Left colon (tissue), 2 donors: ENCODE measurements at places on chromosomes 5 and 9.
A peak's percentile ranks its signal among the peaks of the same experiment; 100 is the strongest.

- no peak for DNase-seq
These were observed 78.6 kb upstream of the KLF9 start for GRCh38 chr9:70493029-70493428.

- DNase-seq, result no peak
These were observed 345.2 kb downstream of the ZSWIM6 start for GRCh38 chr5:61677220-61677619.

GRCh38 chr5:150778517-150779396 lies at the start of gene SMIM3:
Gene SMIM3 (plus strand): TSS chr5:150778757. CDS start chr5:150795441, 16,684 bp downstream.
- peak; percentile 82 for DNase-seq

GRCh38 chr5:147752666-147753290 lies 29.8 kb downstream of the JAKMIP2 start:
- DNase-seq, result no peak

GRCh38 chr5:135308752-135309151 lies 90.3 kb downstream of the MACROH2A1 start:
- DNase-seq, result no peak

DNA sequence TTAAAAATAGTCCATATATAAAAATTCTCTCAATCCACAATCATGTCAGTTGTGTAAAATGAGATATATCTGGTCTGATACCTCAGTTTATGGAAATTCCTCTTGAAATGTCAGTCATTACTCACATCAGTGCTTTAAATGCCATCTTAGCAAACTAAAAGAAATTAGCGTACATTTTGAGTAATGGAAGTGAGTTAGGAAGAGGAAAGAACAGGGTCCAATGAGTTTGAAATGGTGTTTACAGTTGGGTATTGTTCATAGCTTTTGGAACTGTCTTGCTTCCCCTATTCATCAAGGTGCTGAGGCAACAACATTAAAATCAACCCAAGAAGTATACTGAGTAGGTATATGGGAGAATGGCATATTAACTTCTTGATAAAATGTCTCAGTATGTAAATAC lies 8.7 kb upstream of the MTX3 start:
- no peak for DNase-seq

GRCh38 chr9:132679946-132680625 lies 9.8 kb downstream of the GTF3C4 start:
- no peak for DNase-seq

- DNase-seq, result peak; percentile 57
These were observed 94.4 kb downstream of the PDE6A start for GRCh38 chr5:149849966-149850910.

DNA sequence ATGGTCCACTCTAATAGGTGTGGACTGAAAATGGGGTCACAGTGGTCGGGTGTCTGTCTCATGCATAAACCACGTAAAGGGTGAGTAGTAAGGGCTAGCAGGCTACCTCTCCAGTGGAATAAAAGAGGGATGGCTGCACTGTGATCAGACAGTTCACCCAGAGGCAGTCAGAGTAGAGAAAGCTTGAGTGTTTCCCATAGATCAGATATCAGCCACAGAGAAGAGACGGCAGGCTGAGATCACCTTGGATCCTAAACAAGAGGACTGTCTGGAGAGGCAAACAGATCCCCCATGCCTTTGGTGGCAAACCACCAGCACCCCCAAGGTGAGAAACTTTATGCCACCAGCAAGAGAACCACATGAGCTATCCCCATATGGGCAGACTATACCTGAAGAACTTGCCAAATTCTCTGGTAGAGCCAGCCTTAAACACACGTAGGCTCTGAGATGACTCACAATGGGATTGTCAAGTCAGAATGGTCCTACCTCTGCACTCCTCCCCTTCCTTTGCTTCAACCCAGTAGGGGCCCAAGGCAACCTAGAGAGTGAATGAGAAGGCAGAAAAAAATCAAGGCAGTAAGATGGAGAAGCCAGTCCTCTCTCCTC lies 205.2 kb upstream of the MAP3K1 start:
- no peak for DNase-seq

DNA sequence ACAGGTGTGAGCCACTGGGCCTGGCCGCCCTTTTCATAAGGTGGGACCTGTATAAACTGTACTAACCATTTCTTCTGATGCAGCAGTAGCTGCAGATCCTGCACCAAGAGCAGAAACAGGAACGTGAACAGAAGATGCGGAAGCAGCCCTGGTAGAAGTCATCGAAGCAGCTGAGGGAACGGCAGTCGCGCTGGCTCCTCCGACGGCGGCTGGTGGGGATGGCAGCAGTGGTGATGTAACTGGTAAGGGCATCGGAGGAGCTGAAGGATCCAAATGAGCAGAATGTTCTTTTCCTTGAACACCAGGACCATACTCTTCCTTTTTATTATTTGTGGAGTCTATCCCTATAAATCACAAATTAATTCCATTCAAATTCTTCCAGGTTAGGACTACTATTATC lies 32.1 kb downstream of the POC5 start:
- DNase-seq, result no peak

DNA sequence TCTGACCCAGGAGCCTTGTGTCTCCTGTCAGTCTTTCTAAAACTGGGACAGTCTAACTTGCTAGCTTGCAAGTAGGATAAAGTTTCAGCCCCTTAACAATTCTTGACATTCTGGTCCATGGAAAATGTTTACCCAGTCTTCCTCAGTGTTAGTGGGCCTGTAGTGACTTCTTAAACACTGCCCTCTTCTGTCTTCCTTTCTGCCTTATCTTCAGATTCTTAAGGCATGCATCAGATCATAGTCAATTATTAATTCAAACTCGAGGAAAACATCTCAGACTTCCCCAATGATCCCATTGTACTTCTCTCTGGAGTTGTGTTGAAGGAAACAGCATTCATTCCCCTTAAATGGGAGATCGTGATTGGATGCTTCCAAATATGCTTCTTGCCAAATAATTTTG lies 1199.8 kb downstream of the DTWD2 start:
- DNase-seq, result no peak

- DNase-seq, result no peak
These were observed 43.5 kb downstream of the PTPDC1 start for GRCh38 chr9:94127806-94128205.

GRCh38 chr9:85510830-85511504 lies 230.8 kb downstream of the AGTPBP1 start:
- DNase-seq, result no peak

DNA sequence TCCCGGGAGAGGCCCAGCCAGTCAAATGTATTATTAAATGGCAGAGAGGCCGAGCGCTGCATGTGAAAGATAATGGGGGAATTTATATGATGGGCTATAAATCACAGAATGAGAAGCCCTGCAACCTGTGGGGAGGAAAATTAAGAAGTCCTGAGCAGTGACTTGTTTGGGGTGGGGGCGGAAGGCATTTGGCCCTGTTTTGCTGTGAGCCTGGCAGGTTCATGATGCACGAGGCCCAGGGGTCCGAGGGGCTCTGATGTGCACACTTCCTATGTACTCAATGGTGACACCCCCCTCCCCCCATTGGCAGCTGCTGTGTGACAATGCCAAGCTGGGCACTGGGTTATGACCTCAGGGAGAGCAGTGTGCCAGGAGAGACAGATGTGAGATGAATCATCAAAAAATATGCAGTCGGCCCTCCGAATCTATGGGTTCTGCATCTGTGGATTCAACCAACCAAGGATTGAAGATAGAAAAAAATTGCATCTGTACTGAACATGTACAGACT lies 13.7 kb upstream of the DAB2IP start:
- no peak for DNase-seq

- no peak for DNase-seq
These were observed 92.5 kb downstream of the EBF1 start for GRCh38 chr5:159007235-159007634.

GRCh38 chr5:71632168-71632567 lies 45.0 kb downstream of the MCCC2 start:
- no peak for DNase-seq

DNA sequence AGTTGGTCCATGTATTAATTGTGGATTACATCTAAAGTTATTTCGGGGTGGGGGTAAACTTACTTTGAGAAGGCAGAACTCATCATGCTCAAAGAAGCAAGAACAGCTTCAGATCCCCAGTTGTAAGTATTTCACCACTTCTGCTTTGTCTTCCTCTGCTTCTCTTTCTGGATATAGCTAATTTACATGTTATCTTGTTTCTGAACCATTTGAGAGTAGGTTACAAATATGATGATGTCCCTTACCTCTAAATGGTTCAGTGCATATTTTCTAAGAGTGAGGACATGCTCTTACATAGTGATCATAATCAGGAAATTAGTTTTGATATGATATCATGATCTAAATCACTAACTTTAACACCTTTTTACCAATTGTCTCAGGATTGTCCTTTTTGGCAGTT lies 11.9 kb downstream of the TRIO start:
- no peak for DNase-seq

GRCh38 chr5:15510831-15511230 lies 10.9 kb downstream of the FBXL7 start:
- no peak for DNase-seq

- no peak for DNase-seq
These were observed 93.9 kb downstream of the SETX start for GRCh38 chr9:132260846-132261245.

- no peak for DNase-seq
These were observed 183.7 kb downstream of the PDE4D start for GRCh38 chr5:59709846-59710245.

DNA sequence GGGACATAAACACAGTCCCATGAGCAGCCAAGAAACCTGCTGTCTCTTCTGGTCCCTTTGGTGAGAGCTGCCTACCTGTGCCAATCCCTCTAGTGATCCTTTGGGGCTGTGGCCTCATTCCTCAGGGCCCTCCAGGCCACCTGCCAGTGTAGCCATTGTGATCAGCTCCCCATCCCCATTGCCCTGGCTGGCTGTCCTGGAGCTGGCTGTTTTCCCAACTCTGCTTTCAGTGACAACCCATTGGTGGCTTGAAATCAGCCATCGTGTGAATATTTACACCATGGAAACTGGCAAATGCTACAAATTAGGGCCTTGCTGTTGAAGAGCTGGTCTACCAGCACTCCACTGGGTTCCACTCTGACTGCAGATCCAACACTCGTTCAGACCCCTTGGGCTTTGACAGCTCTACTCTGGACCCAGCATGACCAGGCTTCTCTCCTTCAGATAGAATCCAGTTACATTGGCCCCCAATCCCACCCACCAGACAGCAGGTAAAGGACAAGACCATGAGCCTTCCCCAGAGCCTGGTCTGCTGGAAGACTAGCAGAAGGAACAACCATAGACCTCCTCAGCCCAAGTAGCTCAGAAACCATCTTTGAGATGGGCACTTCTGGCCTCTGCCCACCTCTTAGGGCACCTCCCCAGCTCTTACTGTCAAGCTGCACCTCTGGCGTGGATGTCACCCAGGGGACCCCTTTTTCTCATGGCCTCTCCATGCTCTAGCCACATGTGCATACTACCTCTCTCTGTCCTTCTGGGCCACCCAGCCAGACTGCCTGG lies 69.2 kb upstream of the NEK6 start:
- no peak for DNase-seq

- DNase-seq, result no peak
These were observed 6.8 kb downstream of the CHD1 start for GRCh38 chr5:98921947-98922505.

- DNase-seq, result no peak
These were observed 160.8 kb upstream of the PAPPA start for GRCh38 chr9:115992834-115993233.

GRCh38 chr9:81861644-81862043 lies 66.6 kb upstream of the SPATA31D4 start:
- no peak for DNase-seq

- no peak for DNase-seq
These were observed 180.5 kb upstream of the RIOK2 start for GRCh38 chr5:97363577-97363976.

DNA sequence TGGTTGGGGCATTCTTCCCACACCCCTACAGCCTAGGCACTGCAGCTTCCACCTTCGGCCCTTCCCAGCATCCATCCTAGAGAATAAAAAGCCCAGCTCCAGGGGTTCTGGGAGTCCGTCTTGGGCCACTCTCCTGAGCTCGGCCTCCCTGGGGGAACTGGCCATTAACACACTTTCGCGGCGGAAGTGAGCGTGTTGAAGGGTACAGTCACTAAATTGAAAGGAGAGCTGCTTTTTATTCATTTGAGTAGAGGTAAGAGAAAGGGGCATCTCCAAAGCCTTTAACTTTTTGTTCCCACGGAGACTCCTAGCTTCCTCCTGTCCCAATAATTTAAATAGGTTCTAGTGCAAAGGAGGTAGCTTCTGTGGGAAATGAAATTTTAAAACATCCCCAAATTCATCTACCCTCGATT lies 31.0 kb upstream of the NFIB start:
- DNase-seq, result no peak

DNA sequence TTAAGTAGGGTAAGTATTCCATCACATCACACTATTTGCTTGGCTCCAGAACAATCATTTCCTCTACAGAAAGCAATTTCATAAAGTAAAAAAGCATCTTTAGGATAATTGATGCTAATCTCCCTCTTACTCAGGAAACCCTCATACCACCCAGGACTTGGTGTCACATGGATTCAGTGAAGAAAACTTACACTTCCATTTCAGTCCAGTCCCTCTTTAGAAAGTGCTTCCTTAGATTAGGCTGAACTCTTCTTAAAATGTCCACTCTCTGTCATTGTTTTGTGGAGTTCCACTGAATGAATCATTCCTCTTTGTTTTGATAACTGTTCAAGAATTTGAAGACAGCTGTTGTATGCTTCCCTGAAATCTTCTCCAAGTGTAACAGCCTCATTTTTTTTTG lies 144.0 kb upstream of the ZNF462 start:
- DNase-seq, result no peak

- DNase-seq, result no peak
These were observed 74.1 kb downstream of the CFAP95 start for GRCh38 chr9:69894720-69895119.

DNA sequence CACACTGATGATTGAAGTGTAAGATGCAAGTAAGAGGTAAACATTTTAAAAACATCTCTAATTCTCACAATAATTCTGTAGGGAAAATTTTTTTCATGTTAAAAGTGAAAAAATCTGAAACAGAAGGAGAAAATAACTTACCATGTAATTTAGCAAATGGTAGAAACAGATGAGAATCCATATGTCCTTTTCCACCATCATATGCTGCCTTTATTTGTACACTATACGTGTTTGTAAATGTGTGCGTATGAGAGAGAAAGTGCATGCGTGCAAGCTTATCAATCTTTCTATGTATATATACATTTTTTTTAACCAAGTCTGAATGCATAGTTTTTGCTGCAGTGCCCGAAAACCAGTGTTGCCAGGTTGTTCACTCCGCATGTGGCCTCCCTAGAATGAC lies 186.7 kb downstream of the IZUMO3 start:
- DNase-seq, result no peak

DNA sequence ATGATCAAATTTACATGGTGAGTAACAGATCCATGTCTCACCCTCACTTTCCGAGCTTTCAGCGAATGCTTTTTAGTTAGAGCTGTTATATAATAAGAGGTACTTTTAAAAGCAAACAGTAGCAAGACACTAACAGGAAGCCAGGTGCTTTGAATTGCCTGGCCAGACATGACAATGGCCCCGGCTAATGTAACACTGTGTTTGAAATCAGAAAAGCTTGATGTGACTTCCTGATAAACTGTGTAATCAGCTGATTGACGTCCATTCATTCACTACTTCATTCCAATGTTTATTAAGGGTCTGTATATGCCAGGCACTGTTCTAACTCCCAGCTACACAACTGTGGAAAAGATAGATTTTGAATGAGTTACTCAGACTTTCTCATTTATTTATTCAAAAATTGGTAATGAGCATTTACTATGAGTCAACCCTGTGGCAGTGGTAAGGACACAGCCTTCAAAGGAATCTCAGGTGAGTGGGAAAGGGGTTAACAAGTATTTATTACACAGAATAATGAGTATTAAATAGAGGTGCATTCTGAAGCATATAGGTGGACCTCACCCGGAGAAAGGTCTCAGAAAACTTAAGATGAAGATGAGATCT lies 26.6 kb downstream of the DPYSL3 start:
- DNase-seq, result no peak
